NB4 (cell line): ENCODE measurements at places on chromosomes 5 and 9.

- no peak for DNase-seq
Measured at GRCh38 chr5:8683496-8683895, 814.5 kb downstream of the MTRR start.

DNA sequence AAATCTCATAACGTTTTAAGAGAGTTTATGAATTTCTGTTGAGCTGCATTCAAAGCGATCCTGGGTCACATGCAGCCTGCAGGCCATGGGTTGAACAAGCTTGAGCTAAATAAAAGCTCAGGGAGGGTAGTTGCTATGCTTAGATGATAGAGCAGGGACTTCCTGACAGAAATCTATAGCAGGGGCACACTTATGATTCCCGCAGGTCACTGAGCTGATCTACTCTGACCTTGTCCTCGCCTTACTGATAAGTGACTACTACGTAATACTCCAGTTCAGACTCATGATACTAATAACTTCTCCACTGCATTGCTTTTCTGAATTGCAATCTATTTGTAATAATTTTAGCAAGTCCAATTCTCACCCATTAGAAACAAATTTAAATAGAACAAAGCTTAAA, 90.9 kb downstream of the NFIB start:
- no peak for DNase-seq

DNA sequence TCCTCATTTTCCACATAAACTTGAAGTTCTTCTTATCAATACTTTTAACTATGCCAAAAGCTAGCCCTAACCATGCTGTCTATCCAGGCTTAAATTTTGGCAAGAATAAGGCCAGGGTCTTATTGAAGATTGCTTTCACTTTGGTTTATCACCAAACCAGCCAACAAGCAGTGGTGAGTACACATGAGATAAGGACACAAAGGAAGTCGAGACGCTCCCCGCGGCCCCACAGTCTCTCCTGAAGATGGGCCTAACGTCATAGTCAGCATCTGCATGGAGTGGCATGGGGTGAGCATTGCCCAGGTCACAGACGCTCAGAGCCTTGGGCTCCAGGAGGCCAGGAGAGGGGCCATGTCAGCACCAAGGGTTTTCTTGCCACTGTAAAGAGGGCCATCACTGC, 80.3 kb downstream of the ATPSCKMT start:
- no peak for DNase-seq

DNA sequence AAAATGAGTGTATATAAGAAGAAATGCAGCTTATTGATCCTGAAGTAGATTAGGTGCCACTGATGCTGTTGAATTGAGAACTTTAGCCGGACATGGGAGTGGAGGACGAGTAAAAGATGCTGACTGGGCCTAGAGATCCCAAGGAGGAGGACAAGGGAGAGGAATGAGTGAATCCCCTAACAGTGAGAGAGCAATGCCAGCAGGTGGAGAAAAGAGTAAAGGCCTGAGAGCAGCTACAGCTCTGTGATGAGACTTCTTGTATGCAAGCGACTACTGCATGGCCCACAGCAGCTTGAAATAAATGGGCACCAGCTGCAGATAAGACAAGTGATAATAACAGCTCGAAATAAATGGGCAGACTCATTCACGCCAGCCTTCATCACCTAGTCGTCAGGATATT, 44.5 kb upstream of the JMY start:
- peak; percentile 7 for DNase-seq

- DNase-seq: no peak
Measured at GRCh38 chr5:135335031-135335828, 63.8 kb downstream of the MACROH2A1 start.

DNA sequence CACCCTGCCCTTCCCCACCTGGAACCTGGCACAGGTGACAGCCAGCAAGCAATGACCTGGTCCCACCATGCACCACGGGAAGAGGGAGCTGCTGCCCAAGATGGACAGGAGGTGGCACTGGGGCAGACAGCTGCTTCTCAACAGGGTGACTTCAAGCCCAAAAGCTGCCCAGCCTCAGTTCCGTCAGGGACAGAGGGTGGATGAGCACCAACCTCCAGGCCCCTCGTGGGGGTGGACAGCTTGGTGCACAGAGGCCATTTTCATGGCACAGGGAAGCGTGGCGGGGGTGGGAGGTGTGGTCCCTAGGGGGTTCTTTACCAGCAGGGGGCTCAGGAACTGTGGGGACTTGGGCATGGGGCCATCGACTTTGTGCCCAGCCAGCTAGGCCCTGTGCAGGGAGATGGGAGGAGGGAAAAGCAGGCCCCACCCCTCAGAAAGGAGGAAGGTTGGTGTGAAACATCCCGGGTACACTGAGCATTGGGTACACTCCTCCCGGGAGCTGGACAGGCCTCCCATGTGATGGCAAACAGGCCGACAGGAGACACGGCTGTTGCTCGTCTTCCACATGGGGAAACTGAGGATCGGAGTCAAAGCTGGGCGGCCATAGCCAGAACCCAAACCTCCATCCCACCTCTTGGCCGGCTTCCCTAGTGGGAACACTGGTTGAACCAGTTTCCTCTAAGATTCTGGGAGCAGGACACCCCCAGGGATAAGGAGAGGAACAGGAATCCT, 1.9 kb downstream of the CEL start:
- DNase-seq: no peak

DNA sequence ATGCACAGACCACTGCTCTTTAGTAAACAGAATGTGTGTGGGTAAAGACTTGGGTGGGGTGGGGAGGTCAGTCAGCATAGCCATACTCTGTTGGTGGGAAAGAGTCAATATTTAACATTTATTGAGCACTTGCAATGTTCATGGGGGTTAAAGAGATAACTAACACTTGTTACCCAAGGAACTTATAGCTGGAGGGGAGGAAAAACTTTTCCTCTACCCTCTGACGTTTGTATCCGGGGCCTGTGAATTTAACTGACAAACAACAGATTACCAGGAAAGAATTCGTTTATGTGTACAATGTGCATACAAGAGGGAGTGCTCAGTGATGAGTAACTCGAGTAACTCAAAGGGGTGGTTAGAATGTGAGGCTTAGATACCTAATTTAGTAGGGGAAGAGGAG, 6.8 kb upstream of the CLINT1 start:
- DNase-seq: no peak

- DNase-seq: no peak
Measured at GRCh38 chr9:16720386-16720785, 150.1 kb downstream of the BNC2 start.

- peak; percentile 90 for DNase-seq
Measured at GRCh38 chr5:150131978-150132694, 23.5 kb downstream of the PDGFRB start.

- DNase-seq: peak; percentile 54
Measured at GRCh38 chr9:132670457-132671391, at the start of gene GTF3C4. GTF3C4 (plus strand) TSS chr9:132670464; CDS start chr9:132670599, 135 bp downstream.

GRCh38 chr5:157949520-157949919, 90.6 kb upstream of the CLINT1 start:
- DNase-seq: no peak

GRCh38 chr5:96537386-96537785, 104.3 kb upstream of the PCSK1 start:
- DNase-seq: peak; percentile 41

DNA sequence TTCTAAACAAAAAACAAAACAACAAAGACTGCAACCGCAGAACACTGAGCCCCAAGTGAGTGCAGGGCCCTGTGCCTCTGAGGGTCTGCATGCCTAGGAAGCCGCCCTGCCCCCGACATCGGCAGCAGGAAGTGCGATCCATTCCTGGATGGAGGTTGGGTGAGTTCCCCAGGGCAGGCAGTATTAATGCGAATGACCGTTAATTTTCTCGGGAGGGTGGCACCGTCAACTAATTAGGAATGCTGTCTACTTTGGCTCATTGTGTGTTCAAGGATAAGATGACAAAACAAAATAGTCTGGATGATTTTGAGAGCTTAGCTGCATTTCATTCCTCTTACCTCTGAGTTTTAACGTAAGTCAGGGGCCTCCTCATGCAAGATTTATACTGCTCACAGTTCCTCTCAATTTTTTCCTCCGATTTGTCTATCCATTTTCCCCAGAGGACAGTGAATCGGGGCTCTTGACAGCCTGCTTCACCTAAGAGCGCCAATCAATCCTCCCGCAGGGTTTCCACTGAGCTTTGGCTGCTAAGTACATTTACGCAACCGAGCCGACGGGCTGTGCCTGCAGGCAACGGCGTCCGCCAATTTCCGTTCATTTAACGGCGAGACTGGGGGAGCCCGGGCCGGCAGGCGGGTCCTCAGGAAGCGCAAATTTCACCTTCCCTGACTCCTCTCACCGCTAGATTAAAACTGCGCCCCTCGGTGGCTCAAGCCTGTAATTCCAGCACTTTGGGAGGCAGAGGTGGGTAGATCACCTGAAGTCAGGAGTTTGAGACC, 2.9 kb upstream of the NXNL2 start:
- peak; percentile 96 for DNase-seq

- no peak for DNase-seq
Measured at GRCh38 chr5:72302171-72302570, 17.9 kb downstream of the MRPS27 start.

DNA sequence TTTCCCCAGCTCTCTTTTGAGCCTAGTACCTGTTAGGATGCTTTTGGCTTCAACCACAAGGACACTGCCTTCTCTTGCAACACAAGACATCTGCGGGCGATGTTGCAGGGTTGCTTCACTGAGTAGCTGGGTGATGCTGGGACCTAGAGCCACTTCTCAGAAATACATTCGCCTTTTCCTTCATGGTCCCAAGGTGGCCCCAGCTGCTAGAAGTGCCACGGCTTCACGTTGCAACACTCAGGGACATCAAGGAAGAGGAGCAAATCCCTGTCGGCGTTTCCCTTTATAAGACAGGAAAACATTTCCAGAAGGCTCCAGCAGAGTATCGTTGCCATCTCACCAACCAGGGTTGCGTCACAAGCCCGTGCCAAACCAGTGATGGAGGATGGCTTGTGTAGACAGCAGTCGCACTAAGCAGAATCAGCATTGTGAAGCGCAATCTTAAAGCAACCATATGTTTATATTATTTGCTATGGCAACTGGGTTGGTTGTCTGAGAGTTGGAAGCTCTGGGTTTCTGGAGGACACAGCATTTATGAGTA, 62.7 kb downstream of the ANKRD33B start:
- DNase-seq: peak; percentile 92

DNA sequence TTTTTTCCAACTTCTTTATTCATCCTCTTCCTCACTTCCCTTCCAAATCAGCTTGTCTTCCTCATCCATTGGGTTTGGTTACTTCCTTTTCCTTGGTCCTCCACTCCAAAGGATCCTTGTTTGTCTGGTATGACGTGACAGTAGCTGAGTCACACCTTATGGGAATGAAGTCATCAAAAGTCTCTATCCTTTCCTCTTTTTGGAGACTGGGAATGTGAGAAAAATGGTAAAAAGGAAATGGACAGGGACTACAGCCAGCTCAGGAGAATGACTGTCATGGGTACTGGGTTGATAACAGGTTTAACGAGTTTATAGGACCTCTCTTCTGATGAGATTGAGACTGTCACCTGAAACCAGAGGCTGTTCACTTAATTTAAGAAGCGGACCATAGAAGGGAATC, 76.2 kb upstream of the MYO10 start:
- DNase-seq: no peak

GRCh38 chr5:72394688-72395087, 74.5 kb downstream of the PTCD2 start:
- peak; percentile 77 for DNase-seq

DNA sequence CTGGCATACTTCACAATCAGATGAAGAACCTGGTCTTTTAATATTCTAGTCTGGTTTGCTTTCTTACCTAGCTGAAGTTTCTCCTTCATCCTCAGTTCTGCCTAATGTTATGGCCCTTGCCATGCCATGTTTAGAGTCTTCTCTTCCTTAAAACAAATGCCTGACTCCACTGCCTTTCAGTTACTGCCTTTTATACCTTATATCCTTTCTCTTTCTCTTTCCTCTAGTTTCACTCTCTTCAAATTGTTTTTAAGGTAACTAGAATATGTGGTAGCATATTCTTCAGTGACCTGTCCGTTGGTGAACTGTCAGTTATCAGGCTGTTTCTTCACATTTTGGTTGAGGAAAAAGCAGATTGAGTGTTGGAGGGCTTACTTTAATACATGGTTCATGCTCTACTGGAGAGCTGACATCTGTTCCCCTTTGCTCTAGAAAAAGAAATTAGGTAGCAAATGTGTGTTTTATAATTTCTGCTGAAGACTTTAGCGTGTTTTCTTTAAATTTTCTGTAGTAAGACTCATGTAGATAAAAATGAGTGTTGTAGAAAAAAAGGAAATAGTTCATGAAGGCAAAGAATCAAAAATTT, 103.8 kb downstream of the DMXL1 start:
- no peak for DNase-seq

- no peak for DNase-seq
Measured at GRCh38 chr9:12614488-12614887, 78.7 kb upstream of the TYRP1 start.

DNA sequence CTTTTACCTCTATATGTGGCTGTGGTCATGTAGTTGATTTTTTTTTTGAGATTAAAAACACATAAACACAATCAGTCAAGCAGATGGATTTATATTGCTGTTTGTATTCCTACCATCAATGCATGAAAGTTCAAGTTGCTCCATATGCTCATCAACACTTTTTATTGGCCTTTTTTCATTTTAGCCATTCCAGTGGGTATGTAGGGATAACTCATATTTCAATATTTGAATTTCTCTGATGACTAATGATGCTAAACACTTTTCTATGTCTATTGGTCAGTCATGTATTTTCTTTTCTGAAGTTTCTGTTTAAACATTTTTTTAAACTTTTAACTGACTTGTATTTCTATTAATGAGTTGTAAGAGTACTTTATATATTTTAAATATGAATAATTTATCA, 445.4 kb upstream of the RGMB start:
- no peak for DNase-seq

DNA sequence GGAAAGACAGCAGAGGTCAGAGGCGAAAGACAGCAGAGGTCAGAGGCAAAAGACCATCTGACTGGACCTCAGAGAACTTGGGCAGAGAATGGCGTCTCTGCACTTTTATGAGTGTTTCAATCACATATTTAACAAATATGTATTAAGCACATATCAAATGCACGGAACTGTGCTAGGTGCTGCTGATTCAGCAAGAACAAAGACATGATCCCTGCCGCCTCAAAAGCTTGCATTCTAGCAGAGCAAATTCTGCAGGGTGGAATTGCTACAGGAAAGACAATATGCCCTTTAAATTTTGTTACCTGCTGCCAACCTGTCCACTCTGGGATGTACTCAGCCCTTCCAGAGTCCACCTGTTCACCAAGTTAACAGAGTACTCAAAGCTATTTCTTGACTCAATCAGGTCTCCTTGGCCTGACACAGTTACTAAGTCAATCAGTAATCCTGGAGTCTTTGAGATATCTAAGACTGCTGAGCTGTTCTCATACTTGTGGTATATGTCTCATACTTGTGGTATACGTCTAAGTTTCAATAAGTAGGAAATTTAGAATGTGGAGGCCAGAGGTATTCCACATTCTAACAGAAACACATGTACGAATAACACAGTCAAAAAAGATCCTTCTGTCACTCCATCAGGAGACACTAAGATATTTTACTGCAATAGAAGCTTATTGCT, 131.8 kb downstream of the GNAQ start:
- no peak for DNase-seq

DNA sequence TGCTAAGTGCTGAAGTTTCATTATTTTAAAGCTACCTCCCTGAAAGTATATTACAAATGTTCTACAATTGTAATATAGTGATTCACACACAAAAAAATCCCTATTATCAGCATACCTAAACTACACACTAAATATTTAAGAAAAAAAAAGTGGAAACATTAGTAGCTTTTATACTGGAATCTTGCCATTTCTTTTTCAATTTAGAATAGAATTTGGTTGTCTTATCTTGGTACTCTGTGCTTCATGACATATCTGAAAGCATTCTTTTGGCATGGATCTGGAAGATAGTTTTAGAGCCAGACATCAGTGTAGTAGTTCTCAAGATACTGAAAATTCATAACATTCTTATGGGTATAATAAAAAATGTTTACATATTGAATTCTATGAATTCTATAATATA, 35.0 kb downstream of the SLC1A3 start:
- DNase-seq: no peak

GRCh38 chr5:55227664-55228430, 732 bp upstream of the MCIDAS start:
- no peak for DNase-seq
